Anterior cingulate cortex (tissue), 58 donors: ENCODE measurements at places on chromosomes 6 and 20.

DNA sequence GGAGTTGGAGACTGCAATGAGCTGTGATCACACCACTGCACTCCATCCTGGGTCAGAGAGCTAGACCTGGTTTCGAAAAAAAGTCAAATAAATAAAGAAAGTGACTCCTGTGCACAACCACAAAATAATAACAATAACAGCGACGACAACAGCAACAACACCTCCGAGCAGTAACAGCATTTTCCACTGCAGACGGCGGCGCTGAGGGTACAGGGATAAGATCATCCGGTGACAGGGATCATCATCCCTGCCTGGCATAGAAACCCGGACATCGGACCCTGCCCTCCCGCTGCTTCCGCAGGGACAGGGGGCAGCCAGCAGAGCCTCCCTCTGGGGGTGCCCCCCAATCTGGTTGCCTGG, 11.5 kb downstream of the SRXN1 start:
- no peak for DNase-seq

DNA sequence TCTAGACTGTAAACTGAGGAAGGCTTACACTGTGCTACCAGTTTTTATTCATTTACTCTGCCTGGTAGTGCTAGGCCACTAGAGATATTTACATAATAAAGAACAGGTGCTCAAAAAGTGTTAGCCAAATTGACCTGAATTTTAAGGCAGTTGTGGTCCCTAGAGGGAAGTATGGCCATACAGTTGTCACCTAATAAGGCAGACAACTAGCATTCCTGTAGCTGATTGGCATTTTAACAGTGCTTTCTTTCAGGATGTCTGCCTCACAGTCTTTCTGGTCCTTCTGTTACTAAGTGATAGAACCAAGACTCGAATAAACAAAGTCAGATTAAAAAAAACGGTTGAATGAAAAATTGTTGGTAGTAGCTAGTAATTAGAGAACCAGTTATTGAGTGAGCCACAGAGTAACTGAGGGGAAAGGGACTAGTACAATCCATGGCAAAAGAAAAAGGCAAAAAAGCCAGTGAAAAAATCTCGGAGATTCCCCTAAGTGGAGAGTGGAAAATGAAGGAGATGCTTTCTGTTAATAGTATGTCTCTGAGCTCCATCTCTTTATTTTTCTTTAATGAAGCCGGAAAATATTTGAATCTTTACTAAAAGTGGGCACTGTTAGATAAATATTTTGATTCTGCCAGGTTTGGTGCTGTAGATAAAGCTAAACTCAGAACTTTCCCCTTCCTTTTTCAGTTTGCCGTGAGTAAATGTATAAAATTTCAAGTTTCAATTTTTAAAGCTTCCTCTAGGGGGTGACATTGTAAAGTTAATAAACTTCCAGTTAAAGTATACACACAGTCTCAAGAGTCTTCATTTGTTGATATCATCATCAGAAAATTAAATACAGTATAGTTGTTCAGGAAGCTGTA, 9.1 kb downstream of the VTA1 start:
- no peak for DNase-seq

DNA sequence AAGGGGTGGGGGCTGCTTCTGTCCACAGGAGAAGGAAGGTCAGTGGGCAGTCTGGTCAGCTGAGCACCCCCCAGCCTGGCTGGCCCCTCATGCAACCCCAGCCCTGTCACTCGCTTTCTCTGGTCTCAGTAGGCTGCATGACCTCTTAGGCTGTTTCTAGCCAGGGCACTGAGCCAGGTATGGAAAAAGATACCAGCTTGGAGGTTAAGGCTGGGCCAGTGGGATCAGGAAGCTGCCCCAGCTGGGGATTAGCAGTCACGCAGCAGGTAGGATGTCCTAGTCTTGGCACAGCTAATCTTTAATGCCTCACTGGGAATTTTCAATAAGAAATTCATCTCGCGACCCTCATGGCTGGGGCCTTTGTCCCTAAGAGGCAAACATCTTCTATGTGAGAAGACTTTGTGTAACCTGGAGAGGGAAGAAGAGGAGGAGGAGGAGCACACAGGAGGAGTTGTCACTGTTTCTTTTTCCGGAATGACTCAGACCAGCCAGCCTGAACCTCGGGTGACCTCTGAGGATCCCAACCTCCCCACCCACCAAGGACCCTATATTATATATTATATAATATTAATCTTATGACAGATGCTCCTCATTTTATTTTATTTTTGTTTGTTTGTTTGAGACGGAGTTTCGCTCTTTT, 2.4 kb upstream of the BPIFA2 start:
- no peak for DNase-seq

- peak; percentile 23 for DNase-seq
Measured at GRCh38 chr6:117605169-117605826, 3.0 kb upstream of the GOPC start.

DNA sequence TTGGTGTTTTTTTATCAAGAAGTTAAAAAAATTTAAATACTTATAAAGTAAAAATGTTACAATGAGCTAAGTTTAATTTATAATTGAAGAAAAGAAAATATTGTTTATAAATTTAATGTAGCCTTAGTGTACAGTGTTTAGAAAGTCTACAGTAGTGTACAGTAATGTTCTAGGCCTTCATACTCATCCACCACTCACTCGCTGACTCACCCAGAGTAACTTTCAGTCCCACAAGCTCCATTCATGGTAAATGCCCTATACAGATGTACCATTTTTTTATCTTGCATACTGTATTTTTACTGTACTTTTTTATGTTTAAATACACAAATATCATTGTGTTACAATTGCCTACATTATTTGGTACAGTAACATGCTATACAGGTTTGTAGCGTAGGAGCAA, 26.0 kb downstream of the HTR1E start:
- DNase-seq = no peak

DNA sequence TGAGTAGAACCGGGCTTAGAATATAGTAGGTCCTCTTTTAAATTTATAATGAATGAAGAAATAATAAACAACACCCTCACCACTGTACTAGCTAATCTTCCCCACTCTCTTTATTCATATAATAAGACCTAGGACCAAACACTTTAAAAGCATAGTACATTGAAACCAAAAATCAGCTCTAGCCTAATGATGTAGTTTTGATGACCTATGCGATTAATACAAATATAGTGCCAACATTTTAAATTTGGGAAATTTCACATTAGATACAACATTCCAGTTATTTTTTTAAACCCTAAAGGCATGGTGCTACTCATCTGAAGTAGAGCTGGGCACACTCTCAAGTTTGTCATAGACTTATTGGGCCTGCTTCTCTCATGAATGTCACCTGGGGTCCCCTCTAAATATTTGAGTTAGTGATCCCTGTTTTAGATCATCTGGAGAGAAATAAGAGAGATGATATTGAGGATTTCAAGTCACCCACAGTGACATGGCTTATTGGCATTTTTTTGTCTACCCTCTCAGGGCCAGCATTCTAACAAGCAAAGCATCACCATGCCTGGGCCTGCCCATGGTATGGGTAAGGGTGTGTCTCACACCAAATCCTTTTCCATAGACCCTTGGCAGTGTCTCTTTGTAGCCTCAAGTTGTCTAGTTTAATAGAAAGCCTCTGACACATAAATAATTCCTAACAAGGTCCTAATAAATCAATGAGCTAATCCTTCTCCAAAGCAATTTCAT, 319.8 kb downstream of the HIVEP2 start:
- no peak for DNase-seq
